ENCODE measurements at places on chromosomes 2 and 18.

DNA sequence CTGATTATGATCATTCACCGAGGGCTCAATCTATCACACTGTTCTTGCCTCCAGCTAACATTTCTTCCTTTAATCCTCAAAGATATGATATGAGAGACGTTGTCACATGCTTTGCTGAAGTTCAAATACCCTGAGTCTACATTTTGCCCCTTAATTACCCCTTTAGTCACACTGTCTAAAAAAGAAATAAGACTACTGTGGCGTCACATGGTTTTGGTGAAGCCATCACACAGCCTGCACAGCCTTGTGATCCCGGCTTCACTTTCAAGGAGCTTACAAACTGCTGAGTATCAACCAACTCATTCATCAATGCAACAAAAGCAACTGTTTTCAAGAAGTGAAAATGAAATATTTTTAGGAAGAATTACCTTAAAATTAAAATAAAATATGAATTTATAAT is 31.9 kb upstream of the SOCS6 start:
- no peak for DNase-seq

DNA sequence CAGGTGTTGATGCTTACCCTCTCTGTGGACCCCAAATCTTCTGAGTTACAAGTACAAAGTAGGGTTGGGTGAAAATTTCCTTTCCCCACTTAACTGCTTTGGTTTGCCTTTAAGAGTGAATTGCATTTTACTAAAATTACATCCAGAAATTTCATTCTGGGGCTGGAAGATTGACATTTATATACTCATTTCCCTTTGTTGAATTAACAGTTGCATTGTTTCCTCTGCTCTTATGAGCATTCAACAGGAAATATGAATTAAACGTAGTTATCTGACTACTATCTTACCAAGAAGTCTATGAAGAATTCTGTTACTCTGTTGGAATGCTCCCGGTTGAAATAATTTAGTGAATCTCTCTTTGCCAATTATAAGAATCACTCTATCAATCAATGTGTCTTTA is 1231.1 kb upstream of the NXPH2 start:
- DNase-seq = no peak

- DNase-seq = no peak
These were observed 29.8 kb upstream of the TNS1 start for GRCh38 chr2:218032336-218033171.

DNA sequence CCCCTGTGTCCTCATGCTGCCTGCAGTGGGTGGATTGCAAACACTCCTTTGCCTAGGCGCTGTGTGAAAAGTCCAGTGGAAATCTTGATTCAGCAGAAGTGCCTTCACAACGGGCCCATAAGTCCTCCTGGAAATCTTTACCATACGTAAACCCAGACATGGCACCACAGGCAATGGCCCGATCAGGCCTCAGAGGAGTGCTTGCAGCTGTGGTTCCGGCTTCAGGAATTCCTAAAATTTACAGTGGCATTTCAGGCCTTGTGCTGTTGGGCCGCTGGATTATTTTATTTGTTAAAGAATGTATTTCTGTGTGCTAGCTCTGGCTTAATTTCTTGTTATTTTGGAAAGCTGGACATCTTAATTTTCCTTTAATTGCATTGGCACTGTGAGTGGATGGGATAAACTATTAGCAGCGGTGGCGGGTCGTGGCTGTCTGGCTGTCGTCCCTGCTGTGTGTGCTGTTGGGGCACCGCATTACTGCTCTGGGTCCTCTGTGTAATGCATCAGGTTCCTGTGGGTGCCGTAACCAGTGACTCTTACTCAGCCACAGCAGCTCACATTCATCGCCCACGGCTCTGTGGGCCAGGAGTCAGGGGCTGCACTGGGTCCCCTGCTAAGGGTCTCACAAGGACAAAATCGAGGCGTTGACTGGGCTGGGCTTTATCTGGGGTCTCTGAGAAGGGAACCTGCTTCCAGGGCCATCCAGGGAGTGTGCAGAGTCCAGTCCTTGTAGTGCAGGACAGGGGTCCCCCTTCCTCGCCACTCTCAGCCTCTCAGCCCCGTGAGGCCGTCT is 73.1 kb downstream of the RTP5 start:
- no peak for DNase-seq

GRCh38 chr2:173881886-173882285 is 83.3 kb downstream of the SP3 start:
- no peak for DNase-seq

- no peak for DNase-seq
These were observed 71.6 kb upstream of the BCL2L11 start for GRCh38 chr2:111048856-111049768.

DNA sequence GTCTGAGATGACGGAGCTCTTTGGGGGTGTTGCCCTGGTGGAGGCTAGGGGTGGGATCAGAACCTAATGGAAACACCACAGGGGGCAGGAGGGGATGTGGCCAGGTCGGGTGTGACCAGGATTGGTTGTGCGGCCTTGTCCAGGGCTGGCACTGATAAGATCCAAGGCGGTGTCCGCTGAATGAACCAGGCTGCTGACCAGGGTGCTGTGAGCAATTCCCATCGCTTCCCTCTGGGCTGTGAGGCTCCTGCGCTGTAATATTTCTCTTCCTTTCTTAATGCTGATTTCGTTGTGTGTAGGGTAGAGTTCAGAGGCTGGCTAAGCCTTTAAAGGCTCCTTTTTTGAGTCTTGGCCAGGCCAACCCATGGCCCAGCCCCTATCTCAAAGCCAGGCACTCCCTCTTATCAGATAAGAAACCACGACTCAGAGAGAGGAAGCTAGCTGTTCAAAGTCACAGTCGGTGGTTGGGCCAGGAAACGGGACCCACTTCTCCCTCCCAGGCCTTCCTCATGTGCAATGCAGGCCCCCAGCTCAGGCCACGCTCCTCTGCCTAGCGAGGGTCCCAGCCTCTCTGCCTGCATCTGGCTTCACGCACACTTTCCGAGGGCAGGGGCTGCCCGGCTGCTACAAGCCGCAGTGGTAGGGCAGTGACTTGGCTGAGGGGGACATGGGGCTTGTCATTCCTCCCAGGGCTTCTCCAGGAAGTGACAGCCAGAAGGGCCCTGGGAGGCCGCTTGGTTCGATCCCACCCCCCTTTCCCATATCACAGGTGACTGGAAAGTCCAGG is 26.0 kb upstream of the FOSL2 start:
- no peak for DNase-seq

DNA sequence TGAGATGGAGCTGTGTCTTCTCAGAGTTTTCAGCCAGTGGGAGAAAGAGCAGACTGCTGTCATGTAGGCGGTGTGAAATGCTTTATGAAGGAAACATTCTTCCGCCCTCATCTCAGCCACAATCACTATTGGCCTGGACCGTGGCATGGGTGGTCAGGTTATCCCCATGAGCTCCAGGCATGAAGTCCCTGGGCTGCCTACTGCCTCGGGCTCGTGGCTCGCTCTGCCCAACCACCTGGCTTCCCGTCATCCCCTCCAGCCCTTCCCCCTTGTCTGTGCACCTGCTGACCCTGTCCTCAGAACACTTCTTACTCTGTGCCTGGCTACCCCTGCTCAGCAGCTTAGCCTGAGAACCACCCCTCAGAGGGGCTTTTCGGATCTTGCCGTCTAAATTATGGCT is 15.5 kb downstream of the COLEC11 start:
- no peak for DNase-seq
